ENCODE measurements at places on chromosomes 1 and 21. TPM values are rescaled to one million over a fixed set of nuclear protein-coding genes. Genes with fewer than 3 reads are reported as not detected.

IL22RA1 gene
- not detected for total RNA-seq

- no peak for DNase-seq
Measured at GRCh38 chr1:206496131-206496793, 11.1 kb upstream of the RASSF5 start.

DNA sequence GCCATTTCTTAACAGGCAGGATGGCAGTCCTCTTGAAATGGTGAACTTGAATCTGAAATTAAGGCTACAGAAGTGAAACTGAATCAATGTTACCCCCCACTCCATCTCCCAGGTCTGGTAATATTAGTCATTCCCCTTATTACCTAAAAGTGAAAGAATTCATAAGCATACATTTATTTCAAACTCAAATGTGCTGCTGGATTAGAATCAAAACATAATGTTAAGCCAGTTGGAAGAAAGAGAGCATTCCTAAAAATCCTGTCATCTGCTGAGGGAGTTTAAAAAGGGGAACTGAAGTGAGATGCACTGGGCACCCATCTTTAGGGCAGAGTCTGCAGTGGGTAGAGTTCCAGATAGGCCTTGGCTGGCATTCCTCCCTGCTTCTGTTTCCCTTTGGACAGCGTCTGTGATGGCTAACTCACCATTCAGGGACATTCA is 17.4 kb downstream of the KIAA0319L start:
- no peak for DNase-seq

DNA sequence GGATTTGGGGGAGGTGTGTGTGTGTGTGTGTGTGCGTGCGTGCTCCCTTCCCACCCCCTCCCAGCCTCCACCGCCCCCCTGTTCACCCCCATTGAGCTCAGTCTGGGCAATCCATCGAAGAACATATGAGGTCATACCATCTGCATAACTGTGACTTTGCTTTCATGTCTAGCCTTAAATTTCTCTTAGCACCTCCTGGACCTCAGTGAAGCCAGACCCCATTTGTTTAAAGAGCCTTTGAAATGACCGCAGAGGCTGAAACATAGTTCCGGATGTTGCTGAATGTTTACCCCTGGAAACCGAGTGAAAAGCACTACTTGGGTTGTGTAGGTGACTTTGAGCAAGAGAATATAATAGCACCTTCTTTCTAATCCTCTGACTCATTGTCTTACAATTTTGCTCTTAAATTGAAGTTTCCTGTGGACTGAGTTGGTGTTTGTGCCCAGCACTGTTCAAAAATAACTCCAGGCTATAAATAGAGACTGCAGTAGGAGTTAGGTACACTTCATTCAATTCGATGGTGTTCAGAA is 75.4 kb downstream of the UBE4B start:
- no peak for DNase-seq

POMGNT1 gene
- total RNA-seq = 42.0 TPM

TRAPPC3 gene
- total RNA-seq = 40.1 TPM

GRCh38 chr1:98330224-98330623 is 331.3 kb upstream of the SNX7 start:
- no peak for DNase-seq

GRCh38 chr1:85142753-85143152 is 58.1 kb downstream of the SYDE2 start:
- no peak for DNase-seq

GUCA2B gene
- total RNA-seq = not detected

MANEAL gene
- 1.3 TPM for total RNA-seq

AMY2B gene
- 7.3 TPM for total RNA-seq

DNA sequence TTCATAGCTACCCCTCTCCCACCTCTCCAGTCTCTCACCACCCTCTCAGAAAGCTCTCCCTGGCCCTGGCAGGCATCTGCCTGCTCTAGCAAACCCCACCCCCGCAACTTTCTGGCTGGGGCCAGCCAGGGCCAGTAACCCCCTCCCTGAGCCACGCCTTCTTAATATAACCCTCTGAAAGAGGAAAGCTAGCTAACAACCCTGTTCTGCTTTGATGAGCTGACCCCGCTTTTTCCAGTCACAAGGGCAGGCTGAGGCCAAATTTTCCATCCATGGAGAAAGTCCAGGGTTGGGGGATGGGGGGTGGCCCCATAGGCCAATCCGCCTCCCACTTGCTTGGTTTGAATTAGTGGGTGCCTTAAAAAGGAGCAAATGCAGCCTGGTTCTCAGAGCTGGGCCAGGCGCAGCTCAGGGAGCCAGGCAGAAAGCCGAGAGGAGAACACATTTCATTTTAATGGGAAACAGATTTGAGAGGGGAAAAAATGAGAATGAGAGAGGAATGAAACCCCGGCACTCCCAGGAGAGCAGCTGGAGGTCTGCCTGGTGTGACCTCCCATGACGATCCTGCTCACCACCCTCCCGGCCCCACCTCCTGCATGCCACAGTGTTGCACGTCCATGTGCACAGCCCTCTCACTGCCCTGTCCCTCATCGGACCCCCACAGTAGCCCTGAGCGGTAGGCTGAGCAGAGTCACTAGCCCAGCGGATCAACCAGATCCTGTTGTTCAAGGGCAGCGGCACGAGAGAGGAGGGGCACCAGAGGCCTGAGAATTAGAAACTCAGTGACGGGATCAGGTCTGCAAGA is 62.3 kb downstream of the OPTC start:
- no peak for DNase-seq

C1QC gene
- under 0.01 TPM for total RNA-seq

S100A2 gene
- 0.27 TPM for total RNA-seq

GRCh38 chr1:179883040-179883744 is 1.1 kb downstream of the TOR1AIP1 start:
- DNase-seq = peak; percentile 62

GRCh38 chr1:25113086-25113485 is 119.2 kb downstream of the SYF2 start:
- DNase-seq = no peak

DNA sequence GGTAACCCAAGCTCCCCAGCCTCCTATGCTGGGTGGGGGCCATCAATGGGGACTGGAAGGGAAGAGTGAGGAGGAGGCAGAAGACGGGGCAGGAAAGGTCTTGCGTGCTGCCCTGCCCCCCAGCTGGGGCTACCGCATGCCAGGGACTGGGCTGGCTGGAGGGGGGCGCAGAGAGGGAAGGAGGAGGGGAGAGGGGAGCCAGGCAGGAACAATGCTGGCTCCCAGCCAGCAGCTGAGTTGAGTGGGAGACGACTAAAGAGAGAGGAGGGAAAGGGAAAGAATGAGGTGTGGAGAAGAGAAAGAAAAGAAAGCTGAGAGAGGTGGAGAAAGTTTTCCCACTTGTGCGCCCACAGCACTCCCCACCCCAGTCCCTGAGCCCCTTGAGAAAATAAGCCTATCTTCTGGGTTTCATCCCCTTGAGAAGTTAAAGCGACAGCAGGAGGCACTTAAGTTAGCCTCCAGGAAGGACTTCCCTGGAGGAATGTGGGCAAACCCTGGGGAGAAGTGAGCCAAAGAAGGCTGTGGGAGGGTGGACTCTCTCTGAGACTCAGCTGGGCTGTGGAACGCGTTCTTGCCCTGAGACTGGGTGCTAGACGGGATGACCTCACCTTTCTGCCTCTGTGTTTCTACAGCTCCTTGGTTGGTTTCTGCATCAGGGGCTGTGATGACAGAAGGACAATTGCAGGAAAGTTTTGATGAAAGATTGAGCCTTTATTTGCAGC is 12.9 kb upstream of the NES start:
- no peak for DNase-seq

GRCh38 chr21:33268737-33269441 is 2.7 kb downstream of the IL10RB start:
- DNase-seq = no peak

DNA sequence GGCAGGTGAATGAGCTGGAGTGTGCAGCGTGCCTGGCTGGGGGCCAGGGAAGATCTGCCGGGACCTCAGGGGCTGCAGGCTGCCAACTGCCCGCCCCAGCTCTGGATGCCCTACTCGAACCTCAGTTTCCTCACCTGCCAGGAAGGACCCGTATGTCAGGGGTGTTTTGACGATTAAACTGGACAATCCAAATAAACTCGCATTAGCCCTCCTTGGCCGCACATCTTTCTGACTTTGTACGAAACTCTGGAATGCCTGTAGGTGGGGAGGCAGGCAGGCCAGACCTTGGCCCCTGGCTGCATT is 8.3 kb upstream of the ZNF669 start:
- no peak for DNase-seq

GRCh38 chr1:14915356-14916054 is 238.0 kb upstream of the TMEM51 start:
- no peak for DNase-seq
